Stimulated activated CD8-positive, alpha-beta memory T cell treated with anti-CD3 and anti-CD28 coated beads, Interleukin-4, amount 100 ng/mL, for 24 hours (primary cell): ENCODE measurements at places on chromosomes 11 and 22.

GRCh38 chr11:4048340-4048739, 46.3 kb upstream of the RRM1 start:
- no peak for DNase-seq

- DNase-seq, result no peak
Observed at GRCh38 chr22:23828800-23829680, 9.8 kb downstream of the DERL3 start.

DNA sequence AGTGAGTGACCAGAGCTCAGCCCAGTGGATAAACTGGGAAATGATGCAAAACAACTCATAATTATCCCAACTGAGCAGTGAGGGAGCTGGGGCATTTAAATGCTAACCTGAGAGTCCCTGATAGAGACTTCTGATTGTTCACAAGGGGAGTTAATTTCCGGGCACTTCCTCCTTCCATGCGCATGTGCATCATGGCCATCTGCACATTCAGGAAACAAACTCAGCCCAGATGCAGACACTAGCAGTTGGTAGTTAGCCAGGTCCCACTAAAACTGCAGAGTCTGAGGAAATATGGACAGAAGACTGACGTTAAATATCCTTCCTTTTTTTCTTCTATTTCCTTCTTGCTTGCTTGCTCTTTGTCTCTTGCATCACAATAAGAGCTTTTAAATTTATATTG, 852.1 kb upstream of the LRRC4C start:
- no peak for DNase-seq

GRCh38 chr11:17564687-17565042, 17.6 kb downstream of the OTOG start:
- DNase-seq, result no peak

GRCh38 chr22:50047346-50047745, 10.8 kb downstream of the TTLL8 start:
- DNase-seq, result no peak
